ENCODE measurements at places on chromosomes 12 and 14. TPM values are rescaled to one million over a fixed set of nuclear protein-coding genes. Genes with fewer than 3 reads are reported as not detected.

DNA sequence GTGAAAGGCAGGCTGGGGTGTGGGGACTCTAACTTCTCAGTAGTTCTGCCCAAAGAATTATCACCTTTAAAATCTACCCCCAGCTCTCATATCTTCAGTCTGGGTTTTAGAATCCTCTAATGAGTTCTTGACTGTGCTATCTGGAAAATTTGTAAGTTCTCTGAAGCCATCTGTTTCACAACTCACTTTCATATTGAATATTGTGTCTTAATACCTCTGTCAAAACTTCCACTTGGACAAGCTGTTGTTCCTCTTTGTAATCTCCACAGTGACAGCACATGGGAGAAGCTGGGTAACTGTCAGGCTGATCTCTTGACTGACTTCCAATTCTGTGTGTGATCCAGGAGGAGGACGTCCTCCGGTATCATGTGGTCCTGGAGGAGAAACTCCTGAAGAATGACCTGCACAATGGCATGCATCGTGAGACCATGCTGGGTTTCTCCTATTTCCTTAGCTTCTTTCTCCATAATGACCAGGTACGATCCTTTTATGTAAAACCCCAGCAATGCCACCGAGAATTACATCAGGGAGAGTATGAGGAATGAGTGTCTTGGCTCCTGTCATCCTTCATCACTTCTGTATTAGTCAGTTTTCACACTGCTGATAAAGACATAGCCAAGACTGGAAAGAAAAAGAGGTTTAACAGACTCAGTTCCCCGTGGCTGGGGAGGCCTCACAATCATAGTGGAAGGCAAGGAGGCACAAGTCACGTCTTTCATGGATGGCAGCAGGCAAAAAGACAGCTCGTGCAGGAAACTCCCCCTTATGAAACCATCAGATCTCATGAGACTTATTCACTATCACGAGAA lies 111.9 kb downstream of the STAB2 start:
- DNase-seq: no peak

- DNase-seq: peak; percentile 86
Observed at GRCh38 chr14:24673534-24674203, 39.7 kb upstream of the GZMB start.

DNA sequence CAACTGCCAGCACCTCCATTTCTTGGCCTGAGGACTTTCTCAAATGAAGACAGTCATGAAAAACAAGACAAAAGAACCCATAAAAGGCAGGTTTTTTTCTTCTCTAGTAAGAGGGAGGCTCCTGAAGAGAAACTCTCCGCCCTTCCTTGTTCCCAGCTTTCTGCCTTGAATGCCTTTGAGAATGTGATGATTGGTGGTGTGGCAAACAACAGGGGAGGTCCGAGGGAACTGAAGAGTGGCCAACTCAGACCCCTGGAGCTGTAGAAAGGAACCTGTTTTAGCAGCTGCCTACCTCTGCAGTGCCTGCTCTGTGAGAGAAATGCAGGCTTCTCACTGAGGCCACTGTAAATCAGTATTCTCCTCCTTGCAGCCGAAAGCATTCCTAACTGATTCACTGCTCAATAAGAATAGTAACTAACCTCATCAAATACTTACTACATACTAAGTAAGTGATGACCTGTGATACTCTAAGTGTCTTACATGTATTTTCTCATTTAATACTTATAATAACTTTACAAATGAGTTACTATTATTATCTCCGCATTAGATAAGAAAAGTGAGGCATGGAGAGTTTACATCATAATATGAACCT lies 16.7 kb upstream of the ERC1 start:
- no peak for DNase-seq

DNA sequence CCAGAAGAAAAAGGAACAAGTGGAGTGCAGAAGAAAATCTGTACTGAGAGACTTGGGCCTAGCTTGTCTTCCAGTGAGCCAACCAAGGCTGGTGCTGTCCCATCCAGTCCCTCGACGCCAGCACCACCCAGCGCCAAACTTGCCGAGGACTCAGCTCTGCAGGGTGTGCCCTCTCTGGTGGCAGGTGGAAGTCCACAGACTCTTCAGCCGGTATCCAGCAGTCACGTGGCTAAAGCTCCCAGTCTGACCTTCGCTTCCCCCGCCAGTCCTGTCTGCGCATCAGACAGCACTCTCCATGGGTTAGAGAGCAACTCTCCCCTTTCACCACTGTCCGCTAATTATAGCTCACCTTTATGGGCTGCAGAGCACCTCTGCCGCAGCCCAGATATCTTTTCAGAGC lies 15.6 kb downstream of the CIPC start:
- DNase-seq: no peak

- no peak for DNase-seq
Observed at GRCh38 chr12:57146961-57147944, at the start of gene LRP1-AS. Gene LRP1-AS (minus strand): TSS chr12:57147619.

DNA sequence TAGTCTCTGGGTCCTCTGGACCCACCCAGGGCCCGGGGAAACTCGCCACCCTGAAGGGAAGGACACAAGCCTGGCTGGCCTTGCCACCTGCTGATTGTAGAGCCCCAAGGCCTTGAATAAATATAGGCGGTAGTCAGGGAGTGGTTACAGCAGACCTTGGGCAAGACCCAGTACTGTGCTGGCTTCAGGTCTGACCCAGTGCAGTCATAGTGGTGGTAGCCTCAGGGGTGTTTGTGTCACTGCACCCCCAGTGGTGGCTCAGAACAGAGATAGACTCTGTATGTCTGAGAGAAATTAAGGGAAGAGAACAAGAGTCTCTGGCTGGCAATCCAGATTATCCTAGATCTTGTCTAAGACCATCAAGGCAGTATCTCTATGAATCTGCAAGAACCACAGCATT lies 63.5 kb downstream of the MAPKAPK5 start:
- DNase-seq: no peak

DNA sequence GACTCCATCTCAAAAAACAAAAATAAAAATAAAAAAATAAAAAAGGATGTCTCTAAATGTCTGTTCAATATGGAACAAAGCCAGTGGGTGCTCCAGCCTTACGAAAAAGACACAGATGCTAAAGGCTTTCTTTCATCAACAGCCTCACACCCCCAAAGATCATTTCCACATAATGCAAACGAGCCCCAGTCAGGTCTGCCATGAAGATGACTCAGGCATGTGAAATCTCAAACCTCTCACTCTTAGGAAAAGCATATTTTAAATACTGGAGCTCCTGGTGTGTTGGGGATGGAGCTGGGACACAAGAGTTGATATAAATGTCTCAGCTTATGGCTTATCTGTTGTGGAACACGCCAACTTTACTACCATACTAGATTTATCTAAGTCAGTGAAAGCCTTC lies 49.9 kb upstream of the PLXNC1 start:
- DNase-seq: no peak

DNA sequence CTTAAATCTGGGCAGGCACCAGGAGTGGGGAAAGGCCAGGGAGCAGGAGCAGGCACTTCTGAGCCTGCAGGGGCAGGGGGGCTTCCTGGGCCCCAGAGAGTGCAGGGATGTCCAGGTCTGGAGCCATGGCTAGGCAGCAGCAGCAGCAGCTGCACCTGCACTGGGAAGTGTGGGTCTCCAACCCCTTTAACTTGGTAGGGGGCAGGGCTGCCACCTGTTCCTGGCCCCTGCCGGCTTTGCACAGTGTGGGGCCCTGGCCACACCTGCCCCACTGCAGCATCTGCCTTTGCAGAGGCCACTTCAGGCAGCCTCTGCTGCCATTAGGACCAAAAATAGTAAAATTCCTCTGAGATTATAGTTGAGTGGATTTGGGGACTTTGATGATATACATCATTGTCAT lies 138.5 kb downstream of the SLC16A7 start:
- no peak for DNase-seq

DNA sequence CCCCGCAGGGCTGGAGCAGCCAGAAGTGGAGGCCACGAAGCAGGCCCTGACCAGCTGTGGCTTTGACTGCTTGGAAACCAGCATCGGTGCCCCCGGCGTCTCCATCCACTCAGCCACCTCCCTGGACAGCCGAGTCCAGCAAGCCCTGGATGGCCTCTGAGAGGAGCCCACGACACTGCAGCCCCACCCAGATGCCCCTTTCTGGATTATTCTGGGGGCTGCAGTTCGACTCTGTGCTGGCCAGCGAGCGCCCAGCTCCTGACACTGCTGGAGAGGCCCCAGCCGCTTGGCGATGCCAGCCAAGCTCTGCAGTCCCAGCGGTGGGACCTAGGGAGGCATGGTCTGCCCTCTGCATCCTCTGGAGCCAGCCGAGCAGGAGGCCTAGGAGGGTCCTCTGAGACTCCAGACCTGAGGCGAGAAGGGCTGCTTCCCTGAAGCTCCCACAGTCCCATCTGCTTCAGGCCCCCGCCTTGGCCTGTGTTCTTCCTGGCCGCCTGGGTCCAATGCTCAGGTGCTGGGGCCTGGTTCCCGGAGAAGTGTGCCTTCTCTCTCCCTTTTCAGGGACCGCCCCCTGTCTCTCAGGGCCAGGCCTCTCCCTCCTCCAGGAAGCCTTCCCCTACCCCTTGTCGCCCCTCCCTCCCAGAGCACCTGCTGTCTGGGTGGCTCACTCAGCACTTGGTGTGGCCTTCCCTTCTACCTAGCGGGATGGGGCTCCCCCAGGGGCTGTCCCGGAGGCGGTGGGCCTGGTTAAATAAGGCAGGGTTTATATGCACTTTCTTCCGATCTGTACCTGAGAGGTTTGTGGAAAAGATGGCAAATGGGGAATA lies 23.0 kb downstream of the MVK start:
- no peak for DNase-seq

GRCh38 chr12:129230995-129231394 lies 377.7 kb downstream of the GLT1D1 start:
- no peak for DNase-seq

- DNase-seq: no peak
Observed at GRCh38 chr14:103519043-103519836, 3.4 kb downstream of the CKB start.

DNA sequence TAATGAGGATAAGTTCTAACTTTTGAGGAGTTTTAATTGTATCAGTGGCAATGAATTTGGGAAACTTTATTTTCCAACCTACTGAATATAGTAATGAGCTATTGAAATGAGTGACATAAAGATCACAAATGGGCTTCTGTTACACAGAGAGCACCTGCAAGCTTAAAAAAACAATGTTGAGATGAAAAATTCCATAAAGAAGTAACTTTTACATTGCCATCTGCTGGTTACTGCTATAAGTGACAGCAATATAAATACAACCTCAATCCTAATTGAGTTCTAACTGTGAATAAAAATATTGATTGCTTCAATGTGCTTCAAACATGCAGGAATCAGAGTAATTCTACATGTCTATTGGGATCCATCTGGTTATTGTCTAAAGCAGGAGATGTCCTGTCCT lies 14.2 kb downstream of the WIF1 start:
- no peak for DNase-seq

GRCh38 chr12:53179687-53180219 lies 769 bp upstream of the ZNF740 start:
- no peak for DNase-seq

GRCh38 chr14:23603103-23603502 lies 24.5 kb upstream of the JPH4 start:
- no peak for DNase-seq

DNA sequence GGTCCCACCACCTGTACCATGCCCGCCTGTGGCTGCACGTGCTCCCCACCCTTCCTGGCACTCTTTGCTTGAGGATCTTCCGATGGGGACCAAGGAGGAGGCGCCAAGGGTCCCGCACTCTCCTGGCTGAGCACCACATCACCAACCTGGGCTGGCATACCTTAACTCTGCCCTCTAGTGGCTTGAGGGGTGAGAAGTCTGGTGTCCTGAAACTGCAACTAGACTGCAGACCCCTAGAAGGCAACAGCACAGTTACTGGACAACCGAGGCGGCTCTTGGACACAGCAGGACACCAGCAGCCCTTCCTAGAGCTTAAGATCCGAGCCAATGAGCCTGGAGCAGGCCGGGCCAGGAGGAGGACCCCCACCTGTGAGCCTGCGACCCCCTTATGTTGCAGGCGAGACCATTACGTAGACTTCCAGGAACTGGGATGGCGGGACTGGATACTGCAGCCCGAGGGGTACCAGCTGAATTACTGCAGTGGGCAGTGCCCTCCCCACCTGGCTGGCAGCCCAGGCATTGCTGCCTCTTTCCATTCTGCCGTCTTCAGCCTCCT lies 1.1 kb downstream of the INHBE start:
- peak; percentile 70 for DNase-seq

Gene PA2G4
- 289 TPM for total RNA-seq

DNA sequence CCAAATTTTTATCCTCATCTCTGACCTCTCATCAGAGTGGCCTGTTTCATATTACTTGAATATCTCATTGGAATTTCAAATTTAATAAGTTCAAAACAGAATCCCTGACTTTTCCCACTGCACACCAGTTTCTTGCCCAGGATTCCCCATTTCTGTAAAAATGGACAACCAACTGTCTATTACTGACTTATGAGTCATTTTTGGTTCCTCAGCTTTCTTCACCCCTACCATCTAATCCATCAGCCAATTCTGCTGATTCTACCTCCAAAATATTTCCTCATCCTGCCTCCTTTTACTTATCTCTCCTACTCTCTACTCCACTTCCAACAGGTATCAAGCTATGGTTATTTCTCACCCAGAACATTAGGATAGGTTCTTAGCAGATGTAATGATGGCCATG lies 44.2 kb downstream of the TMX1 start:
- DNase-seq: no peak

DNA sequence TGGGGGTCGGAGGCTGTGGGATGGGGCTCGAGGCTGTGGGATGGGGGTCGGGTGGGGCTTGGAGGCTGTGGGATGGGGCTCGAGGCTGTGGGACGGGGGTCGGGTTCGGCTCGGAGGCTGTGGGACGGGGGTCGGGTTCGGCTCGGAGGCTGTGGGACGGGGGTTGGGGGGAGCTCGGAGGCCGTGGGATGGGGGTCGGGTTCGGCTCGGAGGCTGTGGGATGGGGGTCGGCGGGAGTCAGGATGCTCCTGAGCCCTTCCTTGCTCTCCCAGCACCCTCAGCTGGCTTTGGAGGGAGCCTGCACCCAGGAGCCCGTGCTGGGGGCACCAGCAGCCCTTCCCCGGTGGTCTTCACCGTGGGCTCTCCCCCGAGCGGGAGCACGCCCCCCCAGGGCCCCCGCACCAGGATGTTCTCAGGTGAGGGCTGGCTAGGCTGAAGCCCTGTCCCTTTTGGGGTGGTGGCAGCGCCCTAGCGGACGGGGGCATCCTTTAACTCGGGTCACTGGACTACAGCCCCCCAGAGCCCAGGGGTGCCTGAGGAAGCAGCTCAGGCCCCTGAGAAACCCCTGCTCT lies 11.9 kb upstream of the PUS1 start:
- no peak for DNase-seq

DNA sequence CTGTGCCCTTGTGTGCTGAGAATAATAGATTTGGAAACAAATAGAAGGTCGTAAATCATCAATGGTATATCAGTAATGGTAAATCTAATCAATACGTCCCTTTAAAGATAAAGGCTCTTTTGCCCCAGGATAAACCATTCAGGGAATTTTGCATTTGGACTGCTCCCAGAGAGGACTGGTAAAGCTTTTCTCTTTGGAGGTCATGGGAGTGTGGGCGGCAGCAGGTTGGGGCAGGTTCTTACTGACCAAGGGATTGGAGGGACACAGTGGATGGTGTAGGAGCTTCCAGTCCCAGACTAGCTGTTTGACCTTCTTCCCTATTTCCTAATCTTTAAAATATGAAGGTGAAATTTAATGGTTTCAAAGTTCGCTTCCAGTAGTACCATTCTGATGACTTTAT lies 87.8 kb upstream of the NTF3 start:
- DNase-seq: no peak

Data from activated CD4-positive, alpha-beta T cell treated with anti-CD3 and anti-CD28 coated beads, Interleukin-2, amount 10 ng/mL, durations not matched to agents 7 days and 5 days (primary cell).